ENCODE measurements at places on chromosomes 16 and 17.

- no peak for DNase-seq
Observed at GRCh38 chr16:74898659-74899058, 86.3 kb downstream of the WDR59 start.

- no peak for DNase-seq
Observed at GRCh38 chr17:79152110-79152509, 77.5 kb downstream of the ENGASE start.

DNA sequence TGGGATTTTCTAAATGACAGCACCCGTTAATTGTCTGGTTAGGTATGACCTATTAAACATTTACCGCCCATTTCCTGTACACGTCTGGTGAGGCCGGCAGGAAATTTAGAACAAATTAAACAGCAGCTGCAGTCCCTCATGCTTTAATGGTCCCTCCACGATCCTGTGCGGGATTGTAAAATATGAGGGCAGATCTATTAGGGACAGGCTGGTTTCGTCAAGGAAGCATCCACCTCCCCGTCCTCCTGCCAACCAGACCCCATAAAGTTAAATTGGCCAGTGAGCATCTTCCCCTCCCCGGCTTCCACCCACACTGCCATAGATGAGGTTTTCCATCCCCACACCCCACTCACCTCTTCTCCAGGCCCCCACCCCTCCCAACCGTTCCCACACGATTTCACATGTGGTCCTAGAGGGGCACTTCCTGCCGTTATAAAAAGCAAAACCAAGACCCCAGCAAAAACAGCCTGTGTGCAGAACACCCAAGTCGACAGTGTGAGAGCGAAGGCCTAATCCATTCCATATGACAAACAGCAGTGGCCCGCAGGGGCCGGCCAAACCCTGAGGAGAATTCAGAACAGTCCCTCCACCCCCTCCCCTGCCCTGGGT, 331.9 kb downstream of the FOXL1 start:
- DNase-seq = no peak

- DNase-seq = no peak
Observed at GRCh38 chr17:76575570-76575969, 10.1 kb downstream of the ST6GALNAC2 start.

- no peak for DNase-seq
Observed at GRCh38 chr16:80988756-80989155, 17.9 kb downstream of the CMC2 start.

- DNase-seq = no peak
Observed at GRCh38 chr17:65902155-65902554, 289.8 kb downstream of the CEP112 start.

DNA sequence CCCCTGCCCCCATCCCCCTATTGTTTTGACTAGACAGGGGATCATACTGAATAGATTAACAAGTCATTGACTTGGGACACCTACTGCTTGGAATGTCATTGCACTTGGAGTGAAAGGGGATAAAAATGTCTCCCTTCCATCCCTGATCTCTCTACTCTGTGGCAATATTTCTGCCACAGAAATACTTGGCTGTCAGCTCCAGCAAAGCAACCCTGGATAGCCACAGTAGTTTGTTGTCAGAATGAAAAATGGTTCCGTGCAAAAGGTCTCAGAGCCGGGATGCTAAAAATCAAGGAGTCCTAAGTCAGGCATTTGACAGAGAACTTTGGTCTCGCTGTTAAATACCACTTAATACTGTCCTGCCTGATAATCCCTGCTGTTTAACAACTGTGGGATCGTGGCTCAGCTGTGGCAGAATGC, 722.0 kb upstream of the SOX9 start:
- DNase-seq = peak; percentile 13

DNA sequence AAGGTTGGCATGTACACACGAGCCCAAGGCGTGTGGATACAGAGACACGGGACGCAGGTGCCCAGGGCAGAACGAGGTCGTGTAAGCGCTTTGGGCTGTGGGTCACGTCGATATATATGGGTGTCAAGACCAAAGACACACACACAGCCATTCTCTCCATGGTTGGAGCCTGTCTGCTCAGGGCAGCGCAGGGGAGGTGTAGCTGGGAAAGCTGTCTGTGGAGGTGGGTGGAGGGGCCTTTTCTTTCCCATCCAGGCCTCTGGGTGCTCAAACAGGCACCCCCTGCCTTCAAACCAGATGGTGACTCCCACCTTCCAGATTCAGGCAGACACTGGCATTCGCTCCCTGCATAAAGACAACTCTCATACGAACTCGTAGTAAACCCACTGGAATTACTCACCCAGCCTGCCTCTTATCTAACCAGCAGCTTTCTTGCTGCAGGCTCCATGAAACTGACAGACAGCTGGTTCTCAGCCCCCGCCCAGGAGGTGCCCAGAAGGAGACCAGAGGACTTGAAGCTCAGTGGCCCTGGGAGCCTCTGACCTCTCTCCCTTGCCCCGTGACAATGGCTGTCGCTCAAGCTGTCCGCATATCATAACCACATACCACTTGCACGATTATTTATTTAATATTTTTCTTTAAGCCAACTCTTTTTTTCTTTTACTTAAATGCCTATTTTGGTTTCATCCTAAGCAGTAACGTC, 237.1 kb downstream of the KATNIP start:
- no peak for DNase-seq

DNA sequence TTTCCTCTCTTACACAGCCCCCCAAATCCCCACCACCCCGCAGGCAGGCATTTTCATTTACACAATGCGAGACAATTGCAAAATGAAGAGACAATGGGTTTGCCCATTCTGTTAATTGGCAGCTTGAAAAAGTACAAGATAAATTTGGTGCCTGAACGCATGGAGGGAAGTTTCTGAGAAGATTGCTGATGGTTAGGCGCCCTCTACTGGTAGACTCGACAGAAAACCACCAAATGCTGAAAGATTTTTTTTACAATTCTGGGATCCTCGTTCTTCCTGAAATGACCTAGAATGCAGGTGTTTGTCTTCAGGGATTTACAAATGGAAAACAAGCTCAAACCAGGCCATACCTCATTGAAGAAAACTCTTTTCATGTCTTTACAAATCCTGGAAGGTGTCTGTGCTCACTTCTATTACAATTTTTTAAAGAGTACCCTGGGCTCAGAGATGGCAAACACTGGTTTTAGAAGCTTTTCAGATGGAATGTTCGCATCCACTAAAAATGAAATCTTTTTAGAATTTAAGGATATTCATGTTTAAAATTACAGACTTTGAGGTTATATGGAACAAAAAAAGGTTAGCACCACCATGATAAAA, 338.5 kb downstream of the PMP22 start:
- DNase-seq = peak; percentile 66

DNA sequence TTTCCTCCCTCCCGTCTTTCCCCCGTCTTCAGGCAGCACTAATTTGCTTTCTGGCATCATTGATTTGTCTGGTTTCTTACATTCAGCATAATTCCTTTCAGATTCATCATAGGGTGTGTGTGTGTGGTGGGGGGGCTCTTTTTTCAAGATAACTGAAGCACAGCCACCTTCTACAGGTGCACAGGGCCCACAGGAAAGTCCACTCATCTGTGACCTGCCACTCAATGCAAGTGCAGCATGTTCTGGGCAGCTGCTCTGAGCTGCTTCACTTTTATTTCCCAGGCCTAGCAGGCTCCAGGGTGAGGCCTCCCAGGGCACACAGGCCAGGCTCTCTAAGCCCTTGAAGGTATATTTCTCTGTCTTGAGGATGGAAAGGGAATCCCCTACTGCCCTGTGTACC, 35.2 kb upstream of the MYH10 start:
- DNase-seq = no peak

GRCh38 chr17:45144199-45145034, 3.9 kb upstream of the HEXIM1 start:
- DNase-seq = no peak

DNA sequence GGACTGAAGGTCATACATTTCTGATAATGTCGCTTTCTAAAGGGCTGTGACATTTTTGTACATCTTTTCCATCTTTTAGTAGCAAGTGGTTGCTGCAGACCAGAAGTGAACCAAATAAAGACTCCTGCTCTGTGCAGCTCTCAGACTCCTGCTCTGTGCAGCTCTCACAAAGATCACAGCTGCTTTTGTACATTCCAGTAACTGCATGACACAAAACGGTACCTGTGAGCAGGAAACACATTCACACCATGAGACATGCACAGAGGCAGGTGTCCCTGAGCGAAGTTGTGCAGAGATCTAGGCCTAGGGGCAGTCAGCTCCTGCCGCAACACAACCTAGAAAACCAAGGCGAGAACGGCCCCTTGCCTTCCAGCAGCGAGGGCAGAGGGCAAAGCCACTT, 67.5 kb downstream of the KLHDC4 start:
- no peak for DNase-seq

GRCh38 chr17:62674363-62674739, 46.9 kb downstream of the MRC2 start:
- no peak for DNase-seq

DNA sequence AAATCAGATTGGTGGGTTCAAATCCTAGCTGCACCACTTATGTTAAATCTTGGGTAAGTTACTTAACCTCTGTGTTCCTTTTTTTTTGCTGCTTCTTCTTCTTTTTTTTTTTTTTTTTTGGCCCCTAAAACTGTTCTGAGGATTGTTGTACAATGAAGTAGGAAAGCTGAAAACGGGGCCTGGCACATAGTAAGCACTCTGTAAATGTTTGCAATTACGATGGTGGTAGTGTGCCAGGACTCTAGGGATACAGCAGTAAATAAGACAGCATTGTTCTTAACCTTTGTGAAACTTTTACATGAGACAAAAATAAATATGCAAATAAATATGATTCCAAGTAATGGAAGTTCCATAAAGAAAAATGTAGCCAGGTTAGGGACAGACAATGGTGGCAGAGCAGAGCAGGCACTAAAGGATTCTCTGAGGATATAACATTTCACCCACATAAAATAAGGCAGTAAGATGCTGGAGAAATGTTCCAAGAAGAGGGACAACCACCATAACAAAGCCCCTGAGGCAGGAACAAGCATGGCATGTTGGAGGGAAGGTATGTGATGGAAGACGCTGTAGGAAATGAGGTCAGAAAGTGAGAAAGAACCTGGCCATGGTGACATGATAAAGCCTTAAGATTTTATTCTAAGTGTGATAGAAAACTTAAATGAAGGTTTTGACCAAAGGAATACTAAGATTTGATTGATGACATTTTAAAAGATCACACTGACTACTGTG, 127.3 kb downstream of the NLK start:
- no peak for DNase-seq

DNA sequence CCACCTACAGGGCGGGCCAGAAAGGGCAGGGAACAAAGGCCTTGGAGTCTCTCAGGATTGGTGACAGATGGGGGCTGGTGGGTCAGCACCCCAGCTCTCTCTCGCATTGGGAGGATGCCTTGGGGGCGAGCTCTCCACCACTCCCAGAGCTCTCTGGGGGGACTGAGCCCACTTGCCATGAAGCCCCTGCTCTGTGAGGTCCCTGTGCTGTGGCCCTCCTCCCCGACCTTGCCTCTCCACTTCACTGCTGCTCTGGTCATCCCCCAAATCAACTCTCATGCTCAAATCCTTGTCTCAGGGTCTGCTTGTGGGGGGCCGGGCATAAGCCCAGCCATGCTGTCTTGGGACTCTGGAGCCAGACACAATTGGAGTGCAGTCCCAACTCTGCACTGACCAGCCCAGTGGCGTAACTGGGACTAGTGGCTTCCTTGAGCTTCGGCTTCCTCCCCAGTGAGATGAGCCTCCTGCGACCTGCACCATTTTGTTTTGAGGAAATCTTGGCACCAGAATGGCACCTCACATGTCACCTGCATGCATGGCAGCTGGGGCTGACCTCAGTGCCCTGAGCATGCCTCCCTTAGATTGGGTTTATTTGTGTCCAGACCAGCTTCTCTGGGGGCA, 184.5 kb downstream of the IRF8 start:
- DNase-seq = no peak

DNA sequence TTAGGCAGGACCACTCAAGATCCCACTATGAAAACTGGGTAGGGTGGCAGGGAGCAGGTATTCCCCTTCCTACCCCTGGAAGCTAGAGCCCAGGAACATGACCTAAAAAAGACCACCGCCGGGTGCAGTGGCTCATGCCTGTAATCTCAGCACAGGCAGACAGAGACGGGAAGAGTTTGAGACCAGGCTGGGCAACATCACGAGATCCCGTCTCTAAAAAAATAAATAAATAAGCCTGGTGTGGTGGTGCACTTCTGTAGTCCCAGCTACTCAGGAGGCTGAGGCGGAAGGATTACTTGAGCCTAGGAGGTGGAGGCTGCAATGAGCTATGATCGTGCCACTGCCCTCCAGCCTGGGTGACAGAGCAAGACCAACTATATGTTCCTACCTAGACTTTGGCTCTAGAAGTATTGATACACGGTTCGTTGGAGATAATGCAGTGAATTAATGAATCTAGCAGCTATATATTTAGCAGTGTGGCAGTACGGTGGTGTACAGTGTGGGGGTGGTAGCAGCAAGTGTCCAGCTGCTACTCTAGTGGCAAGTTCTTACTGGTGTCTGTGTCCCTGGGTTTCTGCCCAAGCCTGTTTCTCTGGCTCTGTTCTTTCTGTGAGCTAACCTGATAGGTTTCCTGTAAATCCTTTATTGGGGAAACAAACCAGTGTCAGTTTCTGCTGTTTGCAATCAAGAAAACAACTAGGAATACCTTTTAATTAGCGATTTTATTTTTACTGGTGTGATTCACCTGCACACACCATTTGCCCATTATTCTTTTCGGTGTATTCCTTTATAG, 3.3 kb upstream of the USP31 start:
- DNase-seq = no peak

GRCh38 chr16:50021544-50021943, 3.5 kb upstream of the CNEP1R1 start:
- DNase-seq = no peak

- DNase-seq = no peak
Observed at GRCh38 chr16:13076878-13077277, 175.5 kb downstream of the SHISA9 start.

DNA sequence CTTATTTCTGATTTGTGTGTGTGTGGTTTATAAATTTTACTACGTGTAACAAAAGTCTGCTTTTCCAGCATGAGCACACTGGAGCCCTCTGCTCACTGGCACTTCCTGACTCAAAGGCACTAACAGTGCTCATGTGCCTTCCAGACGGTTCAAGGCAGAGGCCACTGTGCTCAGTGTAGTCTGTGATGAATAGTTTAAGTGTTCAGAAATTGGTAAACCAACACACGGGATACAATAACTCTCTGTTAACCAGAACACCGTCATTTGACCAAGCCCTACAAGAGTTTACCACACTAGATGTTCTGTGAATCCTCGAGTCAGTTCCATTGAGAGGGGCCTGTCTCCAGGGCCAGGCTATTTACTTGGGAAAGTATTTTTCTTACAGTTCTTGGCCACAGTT, 191.9 kb downstream of the MRTFB start:
- no peak for DNase-seq

- no peak for DNase-seq
Observed at GRCh38 chr16:74608944-74609343, 2.0 kb upstream of the GLG1 start.

GRCh38 chr17:8706431-8706830, 38.2 kb downstream of the CCDC42 start:
- DNase-seq = no peak

DNA sequence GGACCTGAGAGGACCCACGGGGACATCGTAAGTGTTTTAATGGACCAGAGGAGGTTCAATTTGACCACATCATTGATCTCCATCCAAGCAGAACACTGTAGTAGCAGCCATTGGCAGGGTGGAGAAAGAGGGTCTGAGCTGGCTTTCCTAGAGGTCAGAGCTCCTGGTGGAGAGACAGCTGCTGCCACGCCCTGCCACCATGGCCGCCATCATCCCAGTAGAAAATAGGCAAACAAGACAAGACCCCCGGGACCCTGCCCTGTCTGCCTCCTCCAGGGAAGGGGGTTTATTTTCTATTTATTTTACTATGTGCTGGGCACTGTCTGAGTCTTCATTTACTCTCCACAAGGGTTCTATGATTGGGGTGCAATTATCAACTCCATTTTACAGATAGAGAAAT, 11.4 kb upstream of the ITGA3 start:
- DNase-seq = no peak
